ENCODE measurements at places on chromosomes 7 and 10.

- no peak for DNase-seq
Observed at GRCh38 chr10:26481315-26481692, 43.2 kb downstream of the APBB1IP start.

GRCh38 chr10:62740885-62741745 lies 63.4 kb upstream of the ADO start:
- no peak for DNase-seq

- no peak for DNase-seq
Observed at GRCh38 chr10:4170633-4171314, 385.8 kb upstream of the KLF6 start.

DNA sequence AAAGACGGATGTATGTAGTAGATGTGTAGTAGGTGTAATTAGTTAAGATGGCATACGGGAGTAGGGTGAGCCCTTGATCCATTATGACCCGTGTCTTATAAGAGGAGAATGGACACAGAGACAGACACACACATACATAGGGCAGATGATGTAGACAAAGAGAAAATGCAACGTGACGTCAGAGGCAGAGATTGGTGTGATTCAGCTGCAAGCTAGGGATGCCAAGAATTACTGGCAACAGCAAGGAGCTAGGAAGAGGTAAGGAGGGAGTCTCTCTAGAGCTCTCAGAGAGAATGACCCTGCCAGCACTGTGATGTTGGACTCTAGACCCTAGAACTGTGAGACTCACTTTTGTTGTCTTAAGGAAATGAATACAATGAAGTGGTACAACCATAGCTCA lies 247.0 kb upstream of the HABP2 start:
- no peak for DNase-seq

DNA sequence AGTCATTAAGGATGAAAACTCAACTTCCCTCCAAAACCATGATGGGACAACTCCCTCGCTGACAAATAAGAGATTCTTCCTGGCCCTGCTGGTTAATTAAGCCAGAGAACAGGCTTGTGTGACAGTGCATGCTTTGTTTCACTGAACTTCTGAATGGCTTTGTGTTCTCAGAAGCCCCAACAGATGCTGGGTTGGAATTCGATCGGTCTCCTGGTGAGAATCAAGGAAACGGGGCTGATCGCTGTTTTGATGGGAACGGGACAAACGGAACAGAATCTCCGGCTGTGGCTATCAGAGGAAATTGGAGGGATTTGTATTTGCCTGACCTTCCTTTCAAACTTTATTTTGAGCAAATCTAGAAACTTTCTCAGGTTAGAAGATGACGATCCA lies 145.0 kb downstream of the RNF216 start:
- DNase-seq, result no peak

DNA sequence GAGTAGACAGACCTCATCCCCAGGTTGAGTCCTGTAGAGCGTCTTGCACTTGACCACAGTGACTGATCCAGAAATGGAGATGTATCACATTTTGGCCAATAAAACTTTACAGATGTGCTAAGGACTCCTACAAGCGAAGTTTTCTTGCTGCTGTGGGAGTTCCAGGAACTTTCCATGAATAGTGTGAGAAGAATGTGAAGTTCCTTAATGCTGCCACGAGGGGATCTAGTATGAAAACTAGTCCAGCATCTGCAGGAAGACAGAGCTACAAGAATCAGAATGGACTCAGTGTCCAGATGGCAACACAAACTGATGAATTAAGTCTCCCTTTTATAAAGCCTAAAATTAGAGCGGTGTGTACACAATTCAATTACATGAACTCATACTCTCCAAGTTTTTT lies 14.8 kb upstream of the LSM8 start:
- no peak for DNase-seq

GRCh38 chr10:99412099-99412498 lies 18.3 kb downstream of the GOT1 start:
- DNase-seq, result no peak

DNA sequence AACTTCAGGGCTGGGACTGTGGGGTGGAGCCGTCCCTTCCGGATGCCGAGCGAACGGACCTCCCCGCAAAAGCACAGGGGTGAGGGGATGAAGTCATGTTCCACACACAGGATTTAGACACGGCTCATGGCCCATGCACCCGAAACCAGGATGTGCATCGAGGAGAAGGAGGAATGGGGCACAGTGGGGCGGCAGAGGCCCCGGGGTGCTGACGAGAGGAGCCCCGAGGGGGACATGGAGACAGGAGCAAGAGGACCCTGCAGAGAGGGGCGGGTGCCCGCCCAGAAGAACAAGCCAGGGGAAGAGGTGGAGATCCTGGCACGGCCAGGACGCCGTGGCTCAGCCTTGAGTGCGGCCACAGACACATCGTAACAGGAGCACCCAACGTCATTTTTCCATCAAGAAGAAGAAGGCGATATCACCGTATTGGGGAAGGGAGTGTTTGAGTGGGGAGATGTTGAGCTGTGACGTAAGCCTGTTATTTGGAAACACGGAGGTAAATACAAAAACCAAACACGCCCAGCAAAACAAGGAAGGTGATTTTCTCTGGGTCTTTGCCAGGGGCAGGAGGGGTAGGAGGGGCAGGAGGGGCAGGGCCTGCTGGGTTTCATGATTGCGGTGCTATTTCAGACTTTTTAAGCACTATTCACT lies 25.3 kb upstream of the FOXL3 start:
- DNase-seq, result no peak

- DNase-seq, result no peak
Observed at GRCh38 chr7:53315981-53316380, 280.5 kb downstream of the POM121L12 start.

- DNase-seq, result no peak
Observed at GRCh38 chr7:91771921-91772815, 108.3 kb downstream of the MTERF1 start.

- no peak for DNase-seq
Observed at GRCh38 chr10:60853107-60853506, 74.8 kb downstream of the CDK1 start.

DNA sequence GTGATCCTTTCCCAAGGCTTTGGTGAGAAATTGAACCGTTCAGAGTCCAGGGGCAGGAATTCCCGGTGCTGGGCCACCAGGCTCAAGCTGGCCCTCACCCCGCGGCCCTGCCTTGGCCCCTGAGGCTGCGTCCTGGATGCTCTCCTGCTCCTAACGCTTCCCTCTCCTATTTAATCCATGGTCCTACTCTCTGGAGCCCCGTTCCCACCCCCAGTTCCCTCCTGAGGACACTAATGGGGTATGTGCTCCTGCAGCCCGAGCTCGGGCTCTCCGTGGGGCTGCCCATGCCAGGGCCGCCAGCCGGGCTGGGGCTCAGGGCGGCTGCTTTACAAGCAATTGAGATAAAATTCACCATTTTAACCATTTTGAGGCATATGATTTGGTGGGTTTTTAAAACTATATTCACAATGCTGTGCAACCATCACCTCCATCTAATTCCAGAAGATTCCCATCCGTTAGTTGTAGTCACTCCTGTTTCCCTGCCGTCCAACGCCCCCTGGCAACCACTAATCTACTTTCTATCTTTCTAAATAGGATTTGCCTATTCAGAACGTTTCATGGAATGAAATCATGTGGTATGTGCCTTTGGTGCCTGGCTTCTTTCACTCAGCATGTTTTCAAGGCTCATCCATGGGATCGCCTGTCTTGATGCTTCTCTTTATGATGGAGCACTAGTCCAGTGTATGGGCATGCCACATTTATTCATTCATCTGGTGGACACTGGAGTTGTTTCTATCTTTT lies 33.0 kb downstream of the ADAMTS14 start:
- DNase-seq, result no peak

GRCh38 chr10:26323219-26323618 lies 106.6 kb downstream of the GAD2 start:
- no peak for DNase-seq

GRCh38 chr10:28082885-28083284 lies 84.0 kb upstream of the ODAD2 start:
- DNase-seq, result no peak

- no peak for DNase-seq
Observed at GRCh38 chr10:118952493-118953295, 76.8 kb upstream of the NANOS1 start.

DNA sequence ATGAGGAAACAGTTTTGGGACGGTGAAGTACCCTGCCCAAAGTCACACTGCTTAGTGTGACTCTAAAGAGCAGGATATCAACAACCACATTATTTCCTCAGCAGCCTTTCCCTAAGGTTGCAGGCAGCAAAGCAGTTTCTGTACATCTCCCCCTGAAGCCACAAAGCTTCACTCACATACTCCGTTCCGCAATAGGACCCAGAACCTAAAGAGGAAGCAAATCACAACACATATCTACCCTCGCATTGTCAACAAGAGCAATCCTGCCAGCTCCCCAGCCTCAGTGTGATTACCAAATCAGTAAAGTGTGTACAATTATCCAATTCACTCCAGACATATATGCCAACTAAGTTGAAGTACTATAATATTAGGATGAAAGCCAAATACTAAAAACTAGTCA lies 30.8 kb downstream of the VAX1 start:
- no peak for DNase-seq

DNA sequence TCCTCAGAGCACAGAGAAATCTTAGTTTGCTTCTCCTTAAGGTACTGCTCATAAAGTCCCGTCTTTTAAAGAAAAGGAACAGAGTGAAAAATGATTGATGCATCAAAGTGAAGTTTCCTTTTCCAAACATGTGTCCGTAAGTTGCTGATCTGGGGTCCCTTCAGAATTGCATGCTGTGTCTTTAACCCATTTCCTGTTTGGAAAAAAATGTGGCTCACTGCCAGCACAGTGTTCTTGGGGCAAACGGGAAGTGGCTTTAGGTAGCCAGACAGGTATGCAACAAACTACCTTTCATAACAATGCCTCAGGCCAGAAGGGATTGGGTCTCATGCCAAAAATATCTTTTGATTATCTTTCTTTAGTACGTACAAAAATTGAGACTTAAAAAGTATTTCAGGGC lies 50.9 kb downstream of the TFAM start:
- DNase-seq, result no peak

DNA sequence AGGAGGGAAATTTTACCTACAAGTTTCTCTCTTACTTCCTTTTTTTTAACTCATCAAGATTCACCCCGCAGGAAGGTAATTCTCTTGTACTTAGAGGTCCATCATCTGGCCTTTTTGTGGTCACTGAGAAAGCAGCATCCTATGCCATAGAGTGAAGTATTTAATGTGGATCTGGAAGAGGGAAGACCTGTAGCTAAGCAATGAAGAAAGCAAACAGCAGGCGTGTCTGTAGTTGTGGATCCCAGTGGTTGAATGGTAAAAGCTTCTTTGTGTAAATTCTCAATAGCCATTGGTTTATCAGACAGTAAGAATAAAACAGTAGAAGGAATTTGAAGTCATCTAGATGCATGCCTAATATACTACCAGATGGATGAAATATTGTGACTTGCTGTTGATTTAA lies 196.4 kb downstream of the ANKRD7 start:
- no peak for DNase-seq

DNA sequence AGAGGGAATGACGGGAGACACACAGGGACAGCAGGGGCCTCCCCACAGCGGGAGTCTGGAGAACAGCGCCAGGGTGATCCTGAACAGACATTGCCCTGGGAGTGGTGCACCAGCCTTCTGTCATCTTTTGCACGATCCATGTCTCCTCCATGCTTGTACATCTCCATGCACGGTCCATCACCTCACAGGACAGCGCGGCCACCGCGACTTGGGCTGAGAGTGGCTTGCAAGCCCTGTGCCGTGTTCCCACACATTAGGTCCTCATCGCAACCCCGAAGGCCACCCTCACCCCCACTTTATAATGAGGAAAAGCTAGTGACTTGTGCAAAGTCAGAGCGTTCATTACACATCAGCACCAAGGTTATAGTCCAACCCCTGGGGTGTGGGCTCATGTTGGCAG lies 64.7 kb downstream of the CDH23 start:
- no peak for DNase-seq

DNA sequence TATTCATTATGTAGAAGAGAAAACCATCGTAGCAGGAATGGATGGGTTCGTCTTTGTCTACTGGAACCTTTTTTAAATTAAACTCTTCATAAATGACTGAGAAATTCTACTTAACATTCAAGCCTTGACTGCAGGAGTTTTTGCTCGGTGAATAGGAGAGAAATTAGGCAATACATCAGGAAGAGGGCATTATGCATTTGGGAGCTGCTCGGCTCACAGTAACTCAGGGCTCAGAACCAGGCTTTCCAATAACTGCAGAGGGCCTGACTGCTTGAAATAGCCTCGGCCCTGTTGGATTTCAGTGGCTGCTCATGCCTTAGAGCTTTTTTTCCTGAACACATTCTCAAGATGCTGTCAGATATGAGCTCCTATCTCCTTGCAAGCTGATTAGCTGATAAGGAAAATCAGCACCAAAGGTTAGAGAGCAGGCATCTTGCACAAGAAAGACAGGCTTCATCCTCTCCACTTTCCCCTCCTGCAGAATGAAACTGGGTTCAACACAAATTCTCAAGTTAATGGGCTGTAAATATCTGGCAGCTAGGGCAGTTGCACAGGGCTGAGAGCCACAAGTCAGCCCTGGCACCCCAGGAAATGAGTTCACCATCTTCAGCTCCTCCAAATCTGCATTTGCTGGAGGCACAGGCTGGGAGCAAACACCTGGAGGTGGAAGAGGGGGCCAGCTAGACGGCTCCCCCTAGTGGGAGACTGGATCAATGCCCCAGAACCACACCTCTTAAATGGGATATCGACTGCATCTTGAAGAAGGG lies 24.3 kb downstream of the TECTB start:
- DNase-seq, result peak; percentile 4

DNA sequence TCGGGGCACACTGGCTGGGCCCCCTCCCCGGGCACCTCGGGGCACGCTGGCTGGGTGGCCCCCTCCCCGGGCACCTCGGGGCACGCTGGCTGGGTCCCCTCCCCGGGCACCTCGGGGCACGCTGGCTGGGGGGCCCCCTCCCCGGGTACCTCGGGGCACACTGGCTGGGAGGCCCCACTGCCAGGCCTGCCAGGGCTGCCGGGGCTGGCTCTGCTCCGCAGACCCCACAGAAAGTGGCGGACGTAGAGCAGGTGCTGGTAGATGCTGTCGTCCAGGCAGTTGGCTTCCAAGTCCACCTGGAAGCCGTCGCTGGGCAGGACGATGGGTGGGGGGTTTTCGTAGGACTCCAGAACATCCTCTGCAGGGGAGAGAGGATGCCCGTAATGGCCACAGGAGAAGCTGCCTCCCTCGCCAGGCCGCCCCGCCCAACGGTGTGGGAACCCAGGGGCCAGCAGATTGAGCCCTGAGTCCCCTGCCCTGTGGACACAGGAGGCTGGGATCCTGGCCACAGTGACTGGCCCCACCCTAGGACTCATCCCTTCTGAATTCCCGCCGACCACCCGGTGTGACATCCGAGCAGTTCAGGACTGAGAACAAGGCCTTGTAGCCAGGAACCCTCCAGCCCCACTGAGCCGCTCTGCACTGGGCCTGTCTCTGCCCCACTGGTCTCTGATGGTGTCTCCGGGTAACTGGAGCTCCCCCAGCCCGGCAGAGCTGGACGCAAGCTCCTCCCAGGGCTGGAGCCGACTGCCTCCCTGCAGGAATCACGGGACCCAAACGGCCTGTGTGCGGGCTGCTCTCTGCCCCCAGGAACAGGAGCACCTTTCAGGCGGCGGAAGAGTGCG lies 28.2 kb downstream of the AP5Z1 start:
- no peak for DNase-seq

Data from CMK (cell line).